ENCODE measurements at places on chromosomes 13 and 19.
A peak's percentile ranks its signal among the peaks of the same experiment; 100 is the strongest.

GRCh38 chr13:95113601-95114000 is 187.7 kb downstream of the ABCC4 start:
- no peak for DNase-seq

DNA sequence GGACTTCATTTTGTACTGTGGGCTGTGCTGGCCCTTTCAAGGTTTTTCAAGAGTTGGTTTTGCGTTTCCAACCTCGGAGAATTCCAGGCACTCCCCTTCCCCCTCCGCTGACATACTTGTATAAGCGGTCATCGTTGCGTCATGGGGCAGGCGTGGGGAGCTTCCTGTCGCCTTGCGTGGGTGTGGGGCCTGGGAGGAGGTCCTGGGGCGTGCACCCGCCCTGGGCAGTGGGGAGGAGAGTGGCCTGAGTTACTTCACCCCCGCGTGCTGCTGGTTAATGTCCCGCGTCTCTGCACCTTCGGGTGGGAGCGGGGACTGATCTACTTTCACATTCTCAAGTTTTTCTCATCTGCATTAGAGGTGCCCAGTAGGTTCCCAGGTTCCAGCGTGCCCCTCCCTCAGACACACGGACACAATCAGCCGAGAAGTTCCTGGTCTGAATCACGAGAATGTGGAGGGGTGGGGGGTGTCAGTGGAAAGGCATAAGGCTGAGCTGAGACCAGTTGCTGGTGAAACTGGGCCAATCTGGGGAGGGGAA is 4.1 kb downstream of the IER2 start:
- peak; percentile 88 for DNase-seq

DNA sequence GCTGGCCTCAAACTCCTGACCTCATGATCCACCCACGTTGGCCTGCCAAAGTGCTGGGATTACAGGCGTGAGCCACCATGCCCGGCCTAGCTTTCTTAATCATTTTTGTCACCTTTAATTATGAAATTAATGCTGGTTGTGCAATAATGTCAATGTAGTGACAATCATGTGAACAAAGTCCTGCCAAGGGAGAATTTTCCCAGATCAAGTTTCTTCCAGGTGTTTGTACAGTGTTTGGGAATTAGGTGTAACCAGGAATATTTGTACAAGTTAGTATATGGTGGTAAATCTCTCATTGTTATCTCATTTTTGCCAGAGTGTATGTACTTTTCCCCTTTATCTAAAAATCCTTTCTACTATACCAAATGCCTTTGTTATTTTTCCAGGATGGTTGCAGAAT is 171.1 kb downstream of the UGGT2 start:
- DNase-seq = no peak

GRCh38 chr19:55005684-55006488 is 32.2 kb downstream of the GP6 start:
- DNase-seq = peak; percentile 85

DNA sequence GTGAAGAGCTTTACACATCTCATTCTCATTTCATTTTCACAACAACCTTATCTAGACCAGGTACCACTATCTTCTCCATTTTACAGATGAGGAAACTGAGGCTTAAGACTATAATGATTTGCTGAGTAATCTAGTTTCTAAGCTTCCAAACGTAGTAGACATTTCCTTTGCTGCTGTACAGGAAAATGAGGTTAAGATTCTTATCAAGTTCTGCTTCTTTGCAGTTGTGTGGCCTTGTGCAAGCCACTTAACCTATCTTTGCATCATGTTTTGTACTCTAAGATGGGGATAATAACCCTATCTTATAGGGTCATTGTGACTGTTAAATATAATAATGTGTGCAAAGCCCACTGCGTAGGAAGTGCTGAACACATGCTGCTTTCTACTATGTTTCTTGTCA is 307.9 kb downstream of the HS6ST3 start:
- no peak for DNase-seq

GRCh38 chr19:55467236-55468053 is 2.9 kb upstream of the C19orf85 start:
- DNase-seq = peak; percentile 76

GRCh38 chr19:34269968-34270621 is 15.7 kb downstream of the GARRE1 start:
- DNase-seq = peak; percentile 12

DNA sequence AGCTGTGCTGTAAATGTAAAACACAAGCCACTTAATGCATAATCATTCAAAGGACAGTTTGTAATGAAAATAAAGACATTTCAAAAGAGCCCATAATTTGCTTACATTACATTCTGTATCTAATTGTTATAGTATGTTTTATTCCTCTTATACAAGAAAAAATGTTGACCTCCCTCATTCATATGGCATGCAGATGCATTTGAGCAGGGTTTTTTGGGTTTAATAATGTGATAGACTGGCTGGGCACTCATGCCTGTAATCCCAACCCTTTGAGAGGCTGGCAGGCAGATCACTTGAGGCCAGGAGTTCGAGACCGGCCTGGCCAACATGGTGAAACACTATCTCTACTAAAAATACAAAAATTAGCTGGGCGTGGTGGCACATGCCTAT is 11.6 kb upstream of the ARL11 start:
- DNase-seq = no peak

DNA sequence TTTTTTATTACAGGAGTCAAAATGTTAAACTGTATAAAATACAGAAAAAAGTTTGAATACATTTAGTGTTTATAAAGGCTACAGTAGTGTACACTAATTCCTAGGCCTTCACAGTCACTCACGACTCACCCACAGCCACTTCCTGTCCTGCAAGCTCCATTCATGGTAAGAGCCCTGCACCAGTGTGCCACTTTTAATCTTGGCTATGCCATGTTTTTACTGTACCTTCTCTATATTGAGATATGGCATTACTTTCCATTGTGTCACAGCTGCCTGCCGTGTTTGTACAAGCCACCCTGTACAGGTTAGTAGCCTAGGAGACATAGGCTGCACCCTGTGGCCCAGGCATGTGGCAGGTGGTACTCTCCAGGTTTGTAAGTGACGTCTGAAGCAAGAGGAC is 32.1 kb downstream of the C1QTNF9 start:
- DNase-seq = no peak

- DNase-seq = no peak
Observed at GRCh38 chr19:40178756-40179155, 12.5 kb upstream of the MAP3K10 start.

- DNase-seq = no peak
Observed at GRCh38 chr19:31770223-31770622, 421.0 kb upstream of the TSHZ3 start.

DNA sequence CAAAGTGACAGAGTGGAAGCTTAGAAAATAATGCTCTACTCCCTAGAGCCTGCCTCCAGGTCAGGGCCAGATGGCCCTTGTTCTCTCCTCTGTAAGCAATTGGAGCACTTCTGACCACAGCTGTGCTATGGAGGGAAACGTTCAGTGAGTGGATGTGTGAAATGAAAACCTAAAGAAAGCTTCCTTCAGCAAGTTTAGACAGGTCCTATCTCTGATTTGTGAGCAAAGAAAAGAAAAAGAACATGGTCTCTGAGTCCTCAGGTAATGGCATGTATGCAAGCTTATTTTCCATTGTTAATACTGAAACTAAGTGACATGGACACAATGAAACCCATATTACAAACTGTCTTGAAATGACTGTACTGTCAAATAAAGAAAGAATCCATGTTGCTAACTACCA is 1486.8 kb downstream of the EFNB2 start:
- no peak for DNase-seq

- no peak for DNase-seq
Observed at GRCh38 chr13:64069892-64070291, 2654.2 kb upstream of the PCDH20 start.

GRCh38 chr19:4199699-4200293 is 17.3 kb downstream of the ANKRD24 start:
- peak; percentile 38 for DNase-seq

DNA sequence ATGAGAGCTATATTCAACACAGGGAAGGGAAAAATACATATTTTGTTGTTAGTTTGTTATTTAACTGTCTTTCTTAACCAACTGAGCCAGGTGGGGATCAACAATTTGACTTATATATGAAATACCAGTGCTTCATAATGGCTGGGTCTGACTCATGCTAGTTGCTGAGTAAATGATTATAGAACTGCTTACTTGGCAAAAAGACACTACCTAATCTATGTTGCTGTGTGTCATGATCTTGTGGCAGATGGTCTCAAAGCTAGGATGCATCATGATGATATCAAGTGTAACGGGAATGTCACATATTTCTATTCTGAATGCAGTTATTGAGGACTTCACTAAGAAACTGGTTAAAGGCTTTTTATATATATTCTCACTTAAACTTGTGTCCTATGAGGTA is 727.4 kb upstream of the SLITRK1 start:
- DNase-seq = peak; percentile 5

DNA sequence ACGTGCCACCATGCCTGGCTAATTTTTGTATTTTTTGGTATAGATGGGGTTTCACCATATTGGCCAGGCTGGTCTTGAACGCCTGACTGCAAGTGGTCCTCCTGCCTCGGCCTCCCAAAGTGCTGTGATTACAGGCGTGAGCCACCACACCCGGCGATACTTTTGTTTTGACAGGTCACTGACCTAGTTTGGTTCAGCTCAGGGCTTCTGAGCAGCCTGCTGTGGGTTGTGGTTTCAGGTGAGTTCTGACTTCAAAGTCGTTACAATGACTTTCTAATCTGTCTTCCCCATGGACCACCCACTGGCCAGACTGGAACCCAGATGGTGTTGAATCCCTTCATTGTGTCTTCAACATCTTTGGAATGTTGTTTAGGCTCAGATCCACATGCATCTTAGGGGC is 73.8 kb downstream of the TRPM4 start:
- DNase-seq = no peak

GRCh38 chr13:43985422-43986072 is 105.8 kb downstream of the LACC1 start:
- DNase-seq = no peak

- peak; percentile 94 for DNase-seq
Observed at GRCh38 chr19:18416778-18417249, 2.4 kb upstream of the SSBP4 start.

DNA sequence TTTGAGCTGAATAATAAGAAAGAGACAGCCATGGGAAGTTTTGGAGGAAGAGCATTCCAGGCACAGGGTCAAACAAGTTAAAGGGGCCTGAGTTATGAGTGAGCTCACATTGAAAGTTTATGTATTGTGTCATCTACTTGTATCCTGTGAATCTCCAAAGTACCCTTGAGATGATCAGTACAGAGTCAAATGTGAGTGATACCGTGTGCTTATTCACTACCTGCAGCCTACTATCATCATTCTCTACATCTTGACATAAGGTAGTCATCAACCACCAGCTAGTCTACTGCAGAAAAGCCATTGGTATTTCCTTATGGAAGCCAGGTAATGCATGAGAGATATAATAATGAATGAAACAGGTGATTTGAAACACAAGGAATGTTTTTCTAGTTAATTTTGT is 3.0 kb upstream of the KCTD12 start:
- DNase-seq = no peak

DNA sequence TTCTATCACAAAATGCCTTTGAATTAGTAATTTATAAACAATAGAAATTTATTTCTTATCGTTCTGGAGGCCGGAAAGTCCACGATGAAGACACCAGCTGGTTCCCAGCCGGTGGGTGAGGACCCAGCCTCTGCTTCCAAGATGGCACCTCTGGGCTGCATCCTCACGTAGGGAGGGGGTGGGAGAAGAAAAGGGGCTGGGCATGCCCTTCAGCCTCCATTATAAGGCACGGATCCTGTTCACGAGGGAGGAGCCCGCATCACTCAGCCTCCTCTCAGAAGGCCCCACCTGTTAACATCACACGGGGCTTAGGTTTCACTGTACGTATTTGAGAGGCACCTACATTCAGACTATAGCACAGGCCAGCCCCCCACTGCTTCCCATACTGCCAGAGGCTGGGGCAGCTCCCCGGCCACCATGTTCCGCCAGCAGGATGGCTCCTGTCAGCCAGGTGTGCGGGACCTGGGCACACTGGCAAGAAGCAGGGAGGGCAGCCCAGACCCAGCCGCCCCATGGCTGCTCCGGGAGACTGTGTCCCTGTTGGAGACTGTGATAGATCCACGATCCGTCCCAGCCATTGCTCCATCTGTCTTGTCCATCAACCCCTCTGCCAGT is 131.6 kb downstream of the SOX1 start:
- no peak for DNase-seq

DNA sequence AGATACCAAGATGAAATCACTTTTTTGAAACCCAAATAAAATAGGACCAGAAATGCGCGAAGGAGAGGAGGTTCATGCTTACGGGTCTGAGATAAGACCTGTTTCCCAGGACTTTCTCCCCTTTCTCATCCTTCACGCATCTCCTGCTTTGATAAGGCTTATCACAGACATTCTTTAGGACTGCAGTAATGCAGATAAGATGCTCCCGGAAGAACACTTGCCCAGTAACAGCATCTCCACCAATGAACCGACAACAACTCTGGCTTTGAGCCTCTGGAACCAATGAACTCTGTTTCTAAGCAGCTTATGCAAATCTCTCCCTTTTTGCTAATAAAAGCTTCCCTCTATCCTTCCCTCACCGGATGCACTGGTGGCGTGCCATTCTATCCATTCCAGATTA is 783.4 kb upstream of the ARGLU1 start:
- peak; percentile 45 for DNase-seq

GRCh38 chr13:30577401-30577852 is 40.3 kb upstream of the USPL1 start:
- DNase-seq = peak; percentile 8

DNA sequence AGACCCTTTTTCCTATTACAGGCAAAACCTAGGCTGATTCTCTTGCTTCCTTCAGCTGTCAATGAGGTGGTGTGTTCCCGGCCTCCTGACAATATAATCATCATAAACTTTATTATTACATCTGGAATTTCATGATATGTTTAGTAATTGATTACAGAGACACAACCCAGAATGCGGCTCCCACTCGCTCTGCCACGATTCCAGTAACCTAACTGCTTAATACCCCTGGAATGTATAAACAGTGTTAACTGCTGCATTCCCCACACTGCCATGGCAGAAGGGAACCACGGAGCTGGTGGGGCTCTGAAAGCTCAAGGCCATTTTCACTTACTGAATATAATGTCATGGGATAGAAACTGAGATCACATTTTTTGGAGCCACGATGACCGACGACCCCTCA is 17.1 kb downstream of the TSHZ3 start:
- DNase-seq = no peak

- DNase-seq = no peak
Observed at GRCh38 chr13:82827724-82828123, 1054.5 kb downstream of the SLITRK1 start.

DNA sequence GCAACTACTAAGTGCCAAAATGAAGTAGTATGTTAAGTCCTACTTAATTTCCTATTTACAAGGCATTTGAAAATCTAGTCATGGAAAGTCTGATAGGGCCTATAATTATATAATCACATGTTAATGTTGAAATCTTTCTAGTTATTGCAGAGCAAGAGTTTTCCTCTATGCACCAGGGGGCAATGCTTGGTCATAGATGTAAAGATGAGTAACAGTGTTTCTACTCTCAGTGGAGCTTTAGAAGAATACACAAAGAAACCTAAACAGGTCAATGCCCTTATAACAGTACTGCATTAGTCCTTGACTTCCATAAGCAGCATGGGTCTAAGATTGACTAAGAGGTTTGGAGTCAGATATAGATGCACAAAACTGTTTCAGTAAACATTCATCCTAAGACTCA is 218.7 kb downstream of the KCTD12 start:
- DNase-seq = peak; percentile 27

GRCh38 chr13:84413016-84413415 is 530.7 kb upstream of the SLITRK1 start:
- no peak for DNase-seq

All from hepatocyte (in vitro differentiated cells).